Right kidney (tissue), 9 donors: ENCODE measurements at places on chromosomes 7 and 10.

- no peak for DNase-seq
These were observed 233.7 kb upstream of the PTN start for GRCh38 chr7:137577184-137577583.

- no peak for DNase-seq
These were observed 44.9 kb upstream of the KCNMA1 start for GRCh38 chr10:77682393-77683087.

DNA sequence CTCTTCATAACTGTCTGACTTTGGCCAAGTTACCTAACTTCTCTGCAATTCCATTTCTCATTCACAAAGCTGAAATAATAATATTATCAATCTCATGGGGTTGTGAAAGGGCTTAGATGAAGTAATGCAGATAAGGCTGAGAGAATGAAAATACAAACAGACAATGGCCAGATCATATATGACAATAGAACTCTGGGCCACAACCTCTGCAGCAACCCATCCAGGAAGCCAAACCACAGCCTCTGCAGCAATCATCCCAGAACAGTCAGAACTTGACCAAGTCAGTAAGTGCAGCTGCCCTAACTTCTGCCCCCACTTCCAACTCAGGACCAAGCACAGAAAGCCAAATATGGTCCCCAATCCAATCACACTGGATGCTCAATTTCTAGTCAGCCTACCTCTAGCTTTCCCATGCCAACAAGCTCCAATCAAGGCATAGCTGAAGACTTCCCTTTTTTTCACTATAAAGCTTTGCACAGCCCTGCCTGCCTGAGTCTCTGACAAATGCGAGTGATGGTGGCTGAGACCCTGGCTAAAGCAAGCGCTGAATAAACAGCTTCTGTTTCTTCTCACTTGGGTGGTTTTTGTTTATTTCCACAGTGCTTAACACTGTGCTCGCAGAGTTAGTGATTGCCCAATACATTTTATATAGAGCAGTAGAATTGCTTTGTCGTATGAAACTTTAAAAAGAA lies 34.8 kb upstream of the TNPO3 start:
- no peak for DNase-seq

- DNase-seq = no peak
These were observed 16.4 kb downstream of the TBXAS1 start for GRCh38 chr7:139845443-139845805.

DNA sequence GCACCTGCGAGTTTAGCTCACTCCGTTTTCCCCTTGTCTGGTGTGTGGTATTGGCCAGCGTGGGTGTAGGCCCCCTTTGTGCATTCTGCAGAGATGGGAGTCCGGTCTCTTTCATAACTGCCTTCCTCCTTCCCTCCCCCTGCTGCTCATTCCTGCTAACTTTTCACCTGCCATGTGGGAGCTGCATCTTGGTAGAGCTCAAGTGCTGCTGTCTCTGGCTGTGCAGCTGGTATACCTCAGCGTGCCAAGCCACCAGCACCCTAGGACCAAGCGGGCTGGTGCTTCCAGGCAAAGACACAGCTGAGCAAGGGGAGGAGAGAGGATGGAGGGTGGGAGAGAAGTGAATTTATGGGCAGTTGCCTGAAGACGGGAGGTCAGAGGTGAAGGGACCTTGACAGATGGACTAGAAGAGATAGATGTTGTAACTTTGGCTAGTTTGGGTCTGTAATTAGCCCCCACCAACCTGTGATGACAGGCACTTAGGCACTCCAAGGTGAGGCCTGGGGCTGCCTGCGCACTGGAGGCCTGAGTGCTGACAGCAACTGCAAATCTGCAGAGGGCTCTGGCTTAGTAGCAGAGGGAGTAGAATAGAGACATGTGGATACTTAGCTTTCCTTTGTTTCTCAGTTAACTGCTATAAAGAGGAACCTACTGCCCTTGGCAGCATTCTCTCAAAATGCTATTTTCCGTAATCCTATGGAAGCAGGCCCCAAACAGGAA lies 148.8 kb upstream of the AGK start:
- DNase-seq = no peak

GRCh38 chr10:97157578-97158095 lies 28.1 kb downstream of the SLIT1 start:
- no peak for DNase-seq
